Stimulated activated CD8-positive, alpha-beta memory T cell treated with anti-CD3 and anti-CD28 coated beads, Interleukin-15, amount 100 ng/mL, for 24 hours (primary cell): ENCODE measurements at places on chromosomes 11 and 22.

DNA sequence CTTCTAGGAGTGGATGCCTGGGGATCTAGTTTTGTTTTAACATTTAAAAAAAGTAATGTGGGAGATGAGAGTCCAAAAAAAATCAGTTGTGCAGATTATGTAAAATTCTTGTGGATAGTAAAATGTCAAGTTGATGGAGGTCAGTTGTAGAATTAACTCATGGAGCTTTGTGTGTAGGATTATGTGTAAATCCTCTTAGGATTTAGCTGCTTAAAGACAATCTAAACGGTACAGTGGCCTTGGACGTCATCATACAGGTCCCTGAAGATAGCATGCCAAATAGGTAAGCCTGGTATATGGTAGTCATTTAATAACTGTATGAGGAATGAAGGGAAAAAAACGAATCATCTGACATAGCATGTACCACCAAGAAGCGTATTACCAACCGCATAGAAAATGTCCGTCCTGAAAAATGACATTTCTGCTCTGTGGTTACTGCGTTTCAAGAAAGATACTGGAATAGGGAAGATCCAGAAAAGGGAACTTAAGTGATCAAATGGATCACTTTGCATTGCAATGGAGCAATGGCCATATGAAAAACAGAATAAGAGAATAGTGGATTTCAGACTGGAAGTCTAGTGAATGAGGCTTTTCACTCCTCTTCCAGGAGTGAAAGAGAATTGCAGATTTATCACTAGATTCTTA is 61.3 kb downstream of the BCL2L13 start:
- DNase-seq, result no peak

- no peak for DNase-seq
These were observed 774.1 kb downstream of the BRD1 start for GRCh38 chr22:49053578-49053977.

DNA sequence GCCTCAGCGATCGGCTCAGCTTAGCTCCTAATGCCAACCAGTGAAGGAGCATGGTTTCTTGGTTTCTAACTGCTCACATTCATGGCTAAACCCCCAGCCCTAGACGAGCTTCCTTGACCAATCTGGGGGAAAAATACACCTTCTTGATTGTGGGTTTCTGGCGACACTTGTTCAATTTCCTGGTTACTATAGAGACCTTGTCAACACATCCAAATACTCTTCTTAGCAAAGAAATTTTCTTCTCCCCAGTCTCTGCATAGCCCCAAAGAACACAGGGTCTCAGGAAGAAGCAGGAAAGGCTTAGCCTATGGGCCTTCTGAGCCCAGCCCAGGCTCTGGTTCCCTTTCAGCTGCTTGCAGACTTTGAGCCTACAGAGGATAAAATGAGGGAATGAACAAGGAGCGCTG is 88.5 kb upstream of the SYT13 start:
- DNase-seq, result no peak

- DNase-seq, result no peak
These were observed 104.6 kb downstream of the KCNQ1OT1 start for GRCh38 chr11:2595204-2595603.

GRCh38 chr11:64661146-64661545 is 61.9 kb downstream of the NRXN2 start:
- no peak for DNase-seq

DNA sequence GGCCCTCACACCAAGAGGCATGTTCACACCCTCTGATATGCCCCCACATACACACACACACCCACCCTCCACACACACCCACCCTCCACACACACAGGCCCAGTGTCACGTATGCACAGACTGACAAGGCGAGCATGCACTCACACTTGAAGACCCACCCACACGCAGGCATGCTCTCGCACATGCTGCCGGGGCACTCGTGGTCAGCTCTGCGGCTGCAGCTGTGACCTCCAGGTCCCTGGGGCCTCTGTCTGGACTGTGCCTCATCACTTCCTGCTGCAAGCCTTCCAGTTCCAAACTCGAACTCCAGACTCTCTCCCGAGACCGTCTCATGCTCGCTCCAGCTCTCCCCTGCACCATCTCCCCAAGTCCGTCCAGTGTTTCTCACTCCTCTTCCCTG is 9.5 kb downstream of the DCHS1 start:
- DNase-seq, result no peak

- no peak for DNase-seq
These were observed 37.5 kb downstream of the ATG16L2 start for GRCh38 chr11:72851726-72852125.

GRCh38 chr11:73384872-73385689 is 8.9 kb downstream of the RELT start:
- DNase-seq, result no peak

GRCh38 chr11:31822175-31822926 is 11.2 kb upstream of the PAX6 start:
- DNase-seq, result no peak
